T-helper 2 cell treated with Interferon-gamma antibody and Interleukin-4, amounts not matched to agents 5 μg/mL and 100 μg/mL, for 36 hours (primary cell): ENCODE measurements at places on chromosomes 1 and 21.

DNA sequence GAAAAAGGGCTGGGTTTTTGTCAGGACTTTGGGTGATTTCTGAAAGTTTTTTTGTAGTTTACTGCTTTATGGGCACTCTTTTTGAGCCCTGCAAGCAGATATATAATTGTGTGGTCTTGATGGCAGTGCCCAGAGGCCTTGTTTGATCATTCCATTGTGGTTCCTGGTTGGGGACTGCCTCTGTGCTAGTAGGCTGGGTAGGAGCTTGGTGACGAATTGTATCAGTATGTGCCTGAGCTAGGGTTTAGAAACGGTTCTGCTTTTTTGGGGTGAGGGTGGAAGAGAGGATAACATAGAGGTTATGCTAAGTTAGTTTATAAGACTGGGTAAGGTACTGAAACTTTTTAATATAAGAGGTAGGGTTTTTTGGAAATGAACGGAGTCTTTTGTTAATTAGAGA, 139.7 kb upstream of the ETV3 start:
- H3K27me3 ChIP-seq: peaks cover 18% of the 10 kb centered on the region
- H3K27ac ChIP-seq: no peak overlapping the region
- no peak overlapping the region for H3K4me3 ChIP-seq
- no peak for DNase-seq
- no peaks in the 10 kb centered on the region for H3K4me1 ChIP-seq
- H3K36me3 ChIP-seq: no peaks in the 10 kb centered on the region

GRCh38 chr1:241503444-241503843, 16.1 kb downstream of the FH start:
- H3K4me3 ChIP-seq: no peak overlapping the region
- H3K36me3 ChIP-seq: peaks cover 44% of the 10 kb centered on the region
- no peaks in the 10 kb centered on the region for H3K27me3 ChIP-seq
- DNase-seq: peak; percentile 41

GRCh38 chr1:110643879-110644472, 30.8 kb downstream of the KCNA3 start:
- H3K36me3 ChIP-seq: peaks cover 16% of the 10 kb centered on the region
- H3K4me1 ChIP-seq: peaks cover 61% of the 10 kb centered on the region
- peak overlapping the region; percentile 28 for H3K27ac ChIP-seq
- DNase-seq: no peak
- H3K27me3 ChIP-seq: no peaks in the 10 kb centered on the region

- H3K4me3 ChIP-seq: no peak overlapping the region
- H3K27ac ChIP-seq: no peak overlapping the region
- H3K4me1 ChIP-seq: peaks cover 6% of the 10 kb centered on the region
- H3K27me3 ChIP-seq: no peaks in the 10 kb centered on the region
Measured at GRCh38 chr1:173413271-173413707, 63.8 kb upstream of the PRDX6 start.

DNA sequence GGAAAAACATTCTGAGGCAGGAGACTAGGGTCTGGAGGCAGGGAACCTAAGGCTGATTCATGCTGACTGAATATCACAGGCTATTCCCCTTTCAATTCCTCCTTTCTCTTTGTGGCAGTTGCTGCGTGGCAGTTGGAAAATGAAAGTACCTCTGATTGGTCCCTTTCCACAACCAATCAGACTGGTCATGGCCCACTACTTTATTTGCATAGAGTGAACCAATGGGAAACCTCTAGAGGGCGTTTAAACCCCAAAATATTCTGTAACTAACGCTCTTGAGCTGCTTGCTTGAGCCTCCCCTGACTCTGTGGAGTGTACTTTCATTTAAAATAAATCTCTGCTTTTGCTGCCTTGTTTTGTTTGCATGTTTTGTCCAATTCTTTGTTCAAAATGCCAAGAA, 27.7 kb upstream of the VN1R5 start:
- peaks cover 2% of the 10 kb centered on the region for H3K36me3 ChIP-seq
- H3K4me1 ChIP-seq: no peaks in the 10 kb centered on the region
- H3K27me3 ChIP-seq: no peaks in the 10 kb centered on the region
- H3K27ac ChIP-seq: no peak overlapping the region

DNA sequence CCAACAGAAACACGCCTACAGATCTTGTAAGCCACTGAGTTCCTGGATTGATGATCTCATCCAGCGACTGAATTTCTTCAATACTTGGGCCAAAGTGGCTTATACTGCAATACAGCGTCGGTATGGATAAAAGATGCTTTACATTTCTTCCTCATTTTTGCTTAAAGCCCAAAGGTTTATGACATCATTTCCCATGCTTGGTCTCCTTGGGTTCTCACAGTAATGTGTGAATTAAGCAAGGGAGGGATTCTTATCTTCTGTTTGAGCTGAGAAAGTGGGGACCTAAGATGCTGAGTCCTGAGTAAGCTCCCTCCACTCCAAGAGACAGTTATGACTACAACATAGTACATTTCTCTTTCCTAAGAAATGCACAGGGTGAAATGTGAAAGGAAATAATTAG, 39.5 kb downstream of the LBR start:
- H3K36me3 ChIP-seq: no peaks in the 10 kb centered on the region
- H3K27ac ChIP-seq: no peak overlapping the region
- DNase-seq: no peak

GRCh38 chr1:43061757-43062156, 103.1 kb upstream of the SLC2A1 start:
- H3K4me3 ChIP-seq: no peak overlapping the region
- H3K27me3 ChIP-seq: peaks cover under 1% of the 10 kb centered on the region
- no peaks in the 10 kb centered on the region for H3K36me3 ChIP-seq
- DNase-seq: no peak
- H3K27ac ChIP-seq: no peak overlapping the region

GRCh38 chr1:53431805-53432565, 27.2 kb upstream of the DMRTB1 start:
- peaks cover 6% of the 10 kb centered on the region for H3K4me1 ChIP-seq
- peak overlapping the region; percentile 6 for H3K4me3 ChIP-seq
- peaks cover 20% of the 10 kb centered on the region for H3K27me3 ChIP-seq
- H3K27ac ChIP-seq: no peak overlapping the region
- DNase-seq: no peak

DNA sequence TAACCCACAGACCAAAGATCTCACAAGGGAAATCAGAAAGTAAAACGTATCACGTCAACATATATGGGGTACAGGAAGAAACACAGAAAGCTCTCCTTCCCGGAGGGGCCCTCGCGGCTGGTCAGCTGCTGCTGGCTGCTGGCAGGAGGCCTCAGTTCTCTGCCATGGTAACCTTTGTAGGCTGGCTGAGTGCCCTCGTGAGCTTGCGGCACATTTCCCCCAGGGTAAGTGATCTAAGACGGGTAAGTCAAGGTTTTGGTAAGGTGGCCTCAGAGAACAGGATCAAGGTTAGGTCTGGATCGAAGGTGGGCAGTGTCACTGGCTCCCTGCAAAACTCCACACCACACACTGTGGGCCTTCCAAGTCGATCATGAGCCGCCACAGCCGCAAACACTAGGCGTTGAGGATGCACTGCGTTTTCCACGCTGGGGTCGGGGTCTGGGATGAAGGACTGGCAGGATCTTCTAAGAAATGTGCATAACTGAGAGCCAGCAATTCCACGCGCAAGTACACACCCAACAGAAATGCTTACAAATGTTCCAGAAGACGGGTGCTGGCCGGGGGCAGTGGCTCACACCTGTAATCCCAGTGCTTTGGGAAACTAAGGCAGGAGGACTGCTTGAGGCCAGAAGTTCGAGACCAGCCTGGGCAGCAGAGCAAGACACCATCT, 33.9 kb downstream of the WDR4 start:
- DNase-seq: no peak
- no peak overlapping the region for H3K4me3 ChIP-seq
- H3K27ac ChIP-seq: no peak overlapping the region
- peaks cover 29% of the 10 kb centered on the region for H3K36me3 ChIP-seq
- no peaks in the 10 kb centered on the region for H3K27me3 ChIP-seq

GRCh38 chr1:116824631-116825206, 70.5 kb downstream of the CD2 start:
- no peaks in the 10 kb centered on the region for H3K27me3 ChIP-seq
- peaks cover 3% of the 10 kb centered on the region for H3K36me3 ChIP-seq
- H3K4me3 ChIP-seq: no peak overlapping the region
- peaks cover 41% of the 10 kb centered on the region for H3K4me1 ChIP-seq
- no peak for DNase-seq

DNA sequence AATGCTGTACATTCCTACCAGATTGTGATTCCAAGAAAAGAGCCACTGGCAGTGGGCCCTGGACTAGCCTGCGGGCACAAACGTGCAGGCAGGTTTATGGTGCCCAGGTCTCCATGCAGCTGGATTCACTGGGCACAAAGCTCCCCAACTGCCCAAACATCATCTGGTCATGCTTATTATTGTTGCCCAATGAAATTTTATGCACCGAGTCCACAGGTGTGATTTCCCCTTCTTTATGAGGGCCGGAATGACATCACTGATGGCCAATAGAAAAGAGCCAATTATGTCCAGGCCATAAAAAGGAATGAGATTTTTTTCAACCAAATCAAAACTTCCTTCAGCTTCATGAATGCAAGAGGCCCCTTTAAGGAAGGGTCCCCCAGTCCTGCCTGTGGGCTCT, 66.2 kb downstream of the ERI3 start:
- no peaks in the 10 kb centered on the region for H3K27me3 ChIP-seq
- DNase-seq: no peak
- H3K4me1 ChIP-seq: no peaks in the 10 kb centered on the region
- H3K27ac ChIP-seq: no peak overlapping the region
- H3K36me3 ChIP-seq: no peaks in the 10 kb centered on the region

DNA sequence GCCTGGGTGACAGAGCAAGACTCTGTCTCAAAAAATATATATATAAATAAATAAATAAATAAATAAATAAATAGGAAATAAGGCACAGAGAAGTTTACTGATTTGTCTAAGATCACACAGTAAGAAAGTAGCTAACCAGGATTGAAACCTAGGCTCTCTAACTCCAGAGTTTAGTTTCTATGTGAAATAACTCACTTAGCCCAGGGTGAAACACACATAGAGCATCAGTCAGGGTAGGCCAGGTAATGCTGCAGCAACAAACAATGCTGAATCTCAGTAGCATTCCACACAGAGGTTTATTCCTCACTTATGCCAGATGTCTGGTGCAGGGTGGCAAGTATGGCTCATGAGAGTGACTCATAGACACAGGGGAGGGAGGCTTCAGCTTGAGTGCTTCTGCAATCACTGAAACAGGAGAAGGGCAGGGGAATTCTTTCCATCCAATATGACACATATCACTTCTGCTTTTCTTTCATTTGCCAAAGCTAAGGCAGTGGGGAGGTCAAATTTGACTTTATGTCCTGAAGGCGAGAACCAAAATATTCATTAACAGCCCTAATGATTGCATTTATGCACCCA, 37.1 kb upstream of the KANK4 start:
- no peaks in the 10 kb centered on the region for H3K27me3 ChIP-seq
- no peaks in the 10 kb centered on the region for H3K36me3 ChIP-seq
- no peak for DNase-seq
- H3K4me1 ChIP-seq: peaks cover 2% of the 10 kb centered on the region
- no peak overlapping the region for H3K27ac ChIP-seq
- no peak overlapping the region for H3K4me3 ChIP-seq

- no peaks in the 10 kb centered on the region for H3K27me3 ChIP-seq
- no peaks in the 10 kb centered on the region for H3K4me1 ChIP-seq
- no peak overlapping the region for H3K4me3 ChIP-seq
- H3K36me3 ChIP-seq: no peaks in the 10 kb centered on the region
- no peak overlapping the region for H3K27ac ChIP-seq
- DNase-seq: no peak
Measured at GRCh38 chr1:2596530-2597333, 10.2 kb downstream of the PRXL2B start.

GRCh38 chr1:43781574-43781973, 74.2 kb downstream of the ST3GAL3 start:
- peaks cover 13% of the 10 kb centered on the region for H3K4me1 ChIP-seq
- peaks cover 36% of the 10 kb centered on the region for H3K36me3 ChIP-seq
- DNase-seq: no peak
- no peak overlapping the region for H3K4me3 ChIP-seq

DNA sequence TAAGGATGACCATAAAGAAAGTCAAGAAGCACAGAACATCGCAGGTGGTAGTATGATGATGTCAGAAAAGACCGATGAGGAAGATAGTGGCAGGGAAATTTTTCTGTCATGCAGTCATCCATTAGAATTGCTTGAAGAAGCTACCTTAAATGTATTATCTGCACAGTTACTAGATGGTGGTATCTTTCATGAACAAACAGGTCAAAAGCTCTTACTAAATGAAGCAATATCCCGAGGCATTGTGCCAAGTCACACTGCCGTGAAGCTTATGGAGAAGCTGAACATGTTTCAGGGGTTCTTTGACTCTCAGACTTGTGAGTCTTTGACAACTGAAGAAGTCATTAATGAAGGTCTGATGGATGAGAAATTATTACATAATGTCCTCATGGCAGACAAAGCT, 128.8 kb downstream of the MACF1 start:
- H3K27me3 ChIP-seq: no peaks in the 10 kb centered on the region
- DNase-seq: no peak
- peaks cover 15% of the 10 kb centered on the region for H3K4me1 ChIP-seq
- peak overlapping the region; percentile 77 for H3K27ac ChIP-seq

GRCh38 chr1:118711356-118711755, 276.8 kb downstream of the TBX15 start:
- no peaks in the 10 kb centered on the region for H3K27me3 ChIP-seq
- no peak overlapping the region for H3K27ac ChIP-seq
- H3K4me3 ChIP-seq: no peak overlapping the region
- no peaks in the 10 kb centered on the region for H3K4me1 ChIP-seq
- no peaks in the 10 kb centered on the region for H3K36me3 ChIP-seq
- no peak for DNase-seq

- H3K27ac ChIP-seq: no peak overlapping the region
- peaks cover 15% of the 10 kb centered on the region for H3K4me1 ChIP-seq
- no peak overlapping the region for H3K4me3 ChIP-seq
- H3K27me3 ChIP-seq: peaks cover 15% of the 10 kb centered on the region
Measured at GRCh38 chr1:24154215-24154614, 11.3 kb upstream of the IL22RA1 start.

- H3K4me3 ChIP-seq: no peak overlapping the region
- H3K4me1 ChIP-seq: peaks cover 7% of the 10 kb centered on the region
- H3K27ac ChIP-seq: no peak overlapping the region
- DNase-seq: no peak
- H3K27me3 ChIP-seq: no peaks in the 10 kb centered on the region
- H3K36me3 ChIP-seq: no peaks in the 10 kb centered on the region
Measured at GRCh38 chr1:36212782-36213181, 11.5 kb upstream of the THRAP3 start.

DNA sequence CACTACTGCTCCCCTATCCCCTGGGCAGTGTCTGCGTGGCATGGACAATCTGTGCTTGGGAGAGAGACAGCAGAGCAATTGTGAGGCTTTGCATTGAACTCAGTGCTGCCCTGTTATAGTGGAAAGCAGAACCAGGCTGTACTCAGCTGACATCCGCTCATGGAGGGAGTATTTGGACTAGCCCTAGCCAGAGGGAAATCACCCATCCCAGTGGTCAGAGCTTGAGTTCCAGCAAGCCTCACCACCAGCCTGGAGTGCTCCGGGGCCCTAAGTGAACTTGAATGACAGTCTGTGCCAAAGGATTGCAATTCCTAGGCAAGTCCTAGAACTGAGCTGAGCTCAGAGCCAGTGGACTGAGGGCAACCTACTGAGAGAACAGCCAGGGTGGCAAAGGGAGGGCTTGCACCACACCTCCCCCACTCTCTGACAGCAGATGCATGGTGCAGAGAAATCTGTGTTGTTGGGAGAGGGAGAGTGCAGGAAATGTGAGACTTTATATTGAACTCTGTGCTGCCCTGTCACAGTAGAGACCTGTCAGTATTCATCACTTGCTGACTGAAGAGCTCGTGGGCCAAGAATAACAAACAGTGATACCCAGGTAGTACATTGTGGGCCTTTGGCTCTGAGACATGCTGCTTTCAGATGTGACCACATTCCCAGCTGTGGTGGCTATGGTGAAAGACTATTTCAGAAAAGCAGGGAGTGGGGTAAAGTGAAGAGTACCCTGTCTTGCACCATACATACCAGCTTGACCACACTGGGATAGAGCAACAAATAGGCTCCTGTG, 107.7 kb upstream of the SLC5A9 start:
- peaks cover 6% of the 10 kb centered on the region for H3K27me3 ChIP-seq
- no peaks in the 10 kb centered on the region for H3K4me1 ChIP-seq
- H3K4me3 ChIP-seq: no peak overlapping the region
- no peaks in the 10 kb centered on the region for H3K36me3 ChIP-seq
- DNase-seq: no peak
- no peak overlapping the region for H3K27ac ChIP-seq
